Muscle of back (tissue), 13 donors: ENCODE measurements at places on chromosomes 11 and 22. TPM values are rescaled to one million over a fixed set of nuclear protein-coding genes. Genes with fewer than 3 reads are reported as not detected.

DNA sequence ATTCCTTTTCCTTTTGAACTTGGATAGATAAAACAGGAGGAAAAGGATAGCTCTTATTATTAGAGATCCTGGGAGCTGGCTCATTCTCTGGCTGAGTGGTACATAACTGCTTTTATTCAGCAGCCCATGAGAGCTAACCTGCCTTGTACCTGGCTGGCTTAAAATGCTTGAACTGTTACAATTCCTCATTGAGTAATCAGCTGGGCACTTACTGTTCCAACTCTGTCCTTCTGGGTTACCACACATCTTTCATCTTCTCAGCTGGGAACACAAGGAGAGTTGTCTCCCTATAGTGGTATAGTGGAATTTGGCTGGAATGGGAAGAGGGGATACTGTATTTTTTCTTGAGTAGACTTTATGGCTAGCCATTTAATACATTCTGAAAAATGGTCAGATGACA lies 39.8 kb upstream of the SPTBN2 start:
- no peak for DNase-seq

- no peak for DNase-seq
These were observed 20.8 kb downstream of the CSNK2A3 start for GRCh38 chr11:11332141-11332710.

- DNase-seq: no peak
These were observed 1304.6 kb downstream of the BRD1 start for GRCh38 chr22:48523091-48523490.

- no peak for DNase-seq
These were observed 47.9 kb upstream of the DDI1 start for GRCh38 chr11:103988595-103988969.

DNA sequence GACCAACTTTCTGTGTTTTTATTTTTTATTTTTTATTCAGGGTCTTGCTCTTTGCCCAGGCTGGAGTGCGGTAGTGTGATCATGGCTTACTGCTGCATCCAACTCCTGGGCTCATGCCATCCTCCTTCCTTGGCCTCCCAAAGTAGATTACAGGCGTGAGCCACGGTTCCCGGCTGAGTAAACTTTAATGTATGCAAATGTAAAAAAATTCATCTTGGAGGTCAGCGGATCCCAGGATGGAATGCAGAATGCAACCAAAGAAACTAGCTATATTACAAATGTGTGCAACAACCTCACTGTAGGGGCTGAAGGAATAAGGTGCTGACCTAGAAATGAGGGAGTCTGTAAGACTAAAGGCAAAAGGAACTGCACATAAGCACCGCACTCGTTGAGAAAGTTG lies 6.2 kb upstream of the CDK2AP2 start:
- DNase-seq: no peak

DNA sequence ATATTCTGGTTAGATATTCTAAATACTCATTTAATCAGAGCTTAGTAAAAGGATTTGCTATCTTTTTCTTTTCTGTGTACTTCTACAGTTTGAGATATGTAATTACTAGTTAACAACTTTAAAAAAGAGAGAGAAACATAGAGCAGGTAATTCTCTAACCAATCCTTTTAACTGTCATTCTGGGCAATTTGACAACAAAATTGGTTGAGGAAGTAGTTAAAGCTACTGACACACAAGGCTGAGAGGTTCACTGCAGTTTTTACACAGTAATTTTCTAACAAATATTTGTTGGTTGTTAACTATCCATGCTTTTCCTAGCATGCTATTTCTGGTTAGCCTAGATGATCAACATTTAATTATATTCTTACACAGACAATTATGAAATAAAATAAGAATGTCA lies 3.6 kb downstream of the SOX6 start:
- no peak for DNase-seq

DNA sequence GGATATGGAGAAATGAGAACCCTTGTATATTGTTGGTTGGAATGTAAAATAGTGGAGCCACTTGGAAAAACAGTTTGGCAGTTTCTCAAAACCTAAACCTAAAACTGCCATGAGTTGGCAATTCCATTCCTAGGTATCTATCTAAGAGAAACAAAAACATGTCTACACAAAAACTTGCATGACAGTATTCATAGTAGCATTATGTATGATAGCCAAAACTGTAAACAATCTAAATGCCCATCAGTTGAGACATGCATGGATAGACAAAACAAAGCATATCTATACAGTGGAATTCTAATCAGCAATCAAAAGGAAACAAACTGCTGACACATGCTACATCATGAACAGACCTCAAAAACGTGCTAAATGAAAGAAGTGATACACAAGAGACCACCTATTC lies 34.9 kb downstream of the TRAF6 start:
- no peak for DNase-seq

DNA sequence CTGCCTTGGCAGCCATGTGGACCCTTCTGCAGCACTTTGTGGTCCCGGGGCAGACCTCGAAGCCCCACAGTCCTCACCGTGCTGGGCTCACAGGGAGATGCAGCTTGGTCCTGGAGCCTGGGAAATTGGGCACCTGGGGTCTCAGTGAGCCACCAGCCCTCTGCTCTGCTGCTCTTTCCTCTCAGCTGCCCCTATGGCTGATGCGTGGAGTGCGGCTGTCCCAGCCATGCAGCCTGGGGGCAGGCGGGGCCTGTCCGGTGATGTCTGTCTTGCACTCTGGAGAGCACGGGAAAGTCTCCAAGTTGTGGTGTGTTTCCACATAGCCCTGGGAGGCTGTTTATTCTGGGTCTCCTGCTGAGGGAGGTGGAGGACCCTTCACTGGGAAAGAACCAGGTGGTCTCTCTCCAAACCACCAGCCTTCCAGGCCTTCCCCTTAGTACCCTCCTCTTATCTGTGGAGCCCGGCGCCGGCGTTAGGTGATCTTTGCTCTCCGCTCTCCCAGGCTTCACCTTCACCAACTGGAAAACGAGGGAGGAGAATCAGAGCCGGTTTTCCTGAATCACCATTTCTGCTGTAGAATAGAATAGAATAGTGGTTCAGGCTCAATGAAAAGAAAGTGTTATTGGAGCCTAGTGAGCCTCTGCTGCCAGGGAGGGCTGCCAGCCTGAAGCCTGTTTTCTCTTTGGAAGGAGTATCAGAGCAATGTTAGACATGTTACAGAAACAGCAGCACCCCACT lies 41.2 kb upstream of the GRAMD4 start:
- peak; percentile 58 for DNase-seq

DNA sequence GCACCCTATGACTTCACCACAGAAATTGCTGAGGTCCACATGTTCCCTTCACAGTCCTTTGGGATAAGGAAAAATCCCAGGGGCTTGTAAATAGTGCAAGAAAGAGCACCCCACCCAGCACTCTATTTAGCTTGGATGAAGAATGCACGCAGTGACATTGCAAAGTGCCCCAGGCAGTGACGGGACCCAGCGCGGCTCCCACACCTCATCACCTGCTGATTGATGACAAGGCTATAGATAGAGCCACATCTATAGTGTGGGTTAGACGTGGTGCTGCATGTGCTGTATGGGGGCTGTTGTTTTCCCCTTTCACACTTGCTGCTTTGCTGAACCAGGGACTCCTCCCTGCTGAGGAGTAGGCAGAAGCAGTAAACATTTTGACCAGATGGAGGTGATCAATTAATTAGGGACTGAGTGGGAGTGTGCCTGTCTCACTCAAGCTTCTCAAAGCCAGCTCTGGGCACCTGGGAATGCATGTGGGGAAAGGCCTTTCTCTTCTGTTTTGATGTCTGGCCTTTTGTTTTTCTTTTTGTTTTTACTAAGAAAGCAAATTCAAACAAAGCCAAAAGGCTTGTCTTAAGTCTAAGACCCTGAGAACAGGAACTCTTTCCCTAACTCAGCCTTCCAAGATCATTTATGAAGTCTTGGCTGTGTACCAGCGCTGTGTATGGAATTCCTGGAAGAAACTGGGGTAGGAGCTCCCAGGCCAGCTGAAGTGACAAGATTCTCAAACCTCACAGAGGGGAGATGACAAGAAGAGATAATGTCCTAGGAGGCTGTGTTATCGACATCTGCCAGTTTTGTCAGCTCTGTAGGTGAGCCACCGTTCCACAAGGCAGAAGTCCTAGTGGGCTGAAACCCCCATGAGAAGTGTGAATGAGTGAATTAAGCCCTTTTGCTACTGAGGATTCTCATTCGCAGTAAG lies 219.7 kb downstream of the BARX2 start:
- DNase-seq: peak; percentile 18

DNA sequence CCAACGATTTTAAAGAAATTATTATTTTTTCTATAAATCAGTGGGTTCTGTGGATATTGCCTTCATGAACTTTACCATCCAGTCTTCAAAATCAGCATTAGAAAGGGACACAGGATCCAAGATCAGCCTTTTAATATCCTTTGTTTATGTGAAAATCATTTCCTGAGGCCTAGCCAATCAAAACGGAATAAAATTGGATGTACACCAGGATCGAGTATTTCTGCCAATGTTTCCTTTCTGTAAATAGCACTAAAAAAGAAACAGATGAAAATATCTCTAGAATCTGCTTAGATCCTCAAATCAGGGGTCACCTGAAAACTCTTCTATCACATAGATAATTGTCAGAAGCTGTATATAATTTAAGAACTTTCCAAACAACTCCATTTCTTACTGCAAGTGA lies 1598.5 kb downstream of the LRRC4C start:
- DNase-seq: peak; percentile 5

DNA sequence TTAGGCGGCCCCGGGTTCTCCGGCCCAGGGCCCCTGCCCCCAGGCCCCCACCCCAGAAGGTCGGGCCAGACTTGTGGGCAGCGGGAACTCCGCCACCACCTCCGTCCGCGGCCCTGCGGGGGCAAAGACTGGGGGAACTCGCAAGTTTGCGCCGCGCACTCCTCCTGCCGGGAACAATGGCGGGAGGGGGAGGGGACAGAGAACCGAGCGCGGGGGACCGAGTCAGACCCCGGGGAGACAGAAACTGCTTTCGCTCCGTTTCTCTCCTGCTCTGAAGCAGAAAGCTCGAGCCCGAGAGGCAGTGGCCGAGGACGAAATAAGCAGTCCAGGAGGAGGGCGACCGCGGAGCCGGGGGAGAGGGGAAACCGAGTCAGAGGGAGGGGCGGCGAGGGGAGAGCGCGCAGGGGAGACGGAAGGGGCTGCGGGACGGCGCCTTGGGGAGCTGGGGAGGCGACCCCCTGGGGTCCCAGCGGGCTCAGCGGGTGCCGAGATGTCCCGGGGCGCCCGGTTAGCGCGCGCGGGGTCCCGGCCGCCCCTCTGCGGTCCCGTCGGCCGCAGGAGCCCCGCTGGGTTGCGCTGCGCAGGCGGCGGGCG lies 555 bp downstream of the TP53I11 start:
- no peak for DNase-seq

- no peak for DNase-seq
These were observed 10.6 kb downstream of the LIMK2 start for GRCh38 chr22:31222736-31223135.

DNA sequence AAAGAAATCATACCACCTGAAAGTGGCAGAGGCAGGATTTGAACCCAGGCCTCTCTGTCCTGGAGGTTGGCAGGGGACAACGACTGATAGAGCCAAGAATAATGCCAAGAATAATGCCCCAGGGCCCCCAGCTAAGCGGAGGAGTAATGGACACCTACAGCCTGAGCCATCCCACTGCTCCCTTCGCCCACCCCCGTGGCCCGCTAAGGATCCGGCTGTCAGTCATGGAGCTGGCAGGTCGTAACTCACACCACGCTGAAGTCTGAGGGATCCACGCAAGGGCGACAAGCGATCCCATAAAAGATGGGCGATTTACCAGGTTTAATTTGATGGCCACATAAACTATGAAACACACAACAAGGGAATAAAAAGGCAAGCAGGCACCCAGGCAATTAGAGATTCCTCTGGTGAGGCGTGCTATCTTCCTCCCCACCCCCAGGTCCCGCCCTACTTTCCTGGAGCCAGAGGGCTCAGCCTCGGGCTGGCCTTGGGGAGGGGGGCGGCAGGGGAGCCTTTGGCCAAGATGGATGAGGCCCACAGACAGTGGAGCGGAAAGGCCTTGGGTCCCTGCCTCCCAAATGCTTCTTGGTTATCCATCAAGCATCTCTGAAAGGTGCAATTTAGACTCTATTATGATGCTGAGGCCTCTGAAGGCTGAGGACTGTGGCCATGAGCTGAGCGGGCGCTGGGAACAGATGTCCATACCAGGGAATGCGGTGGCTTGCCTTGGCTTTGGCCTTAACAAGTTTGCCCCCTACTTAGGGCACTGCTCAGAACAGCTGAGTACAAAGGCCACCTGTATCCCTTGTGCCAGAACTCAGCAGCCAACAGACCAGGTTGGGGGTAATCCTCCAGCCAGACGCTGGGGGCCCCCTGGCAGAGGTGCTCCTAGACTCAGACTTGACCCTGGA lies 55.2 kb downstream of the MACROD1 start:
- no peak for DNase-seq

- DNase-seq: peak; percentile 81
These were observed 19.5 kb downstream of the BLID start for GRCh38 chr11:122096272-122097112.

DNA sequence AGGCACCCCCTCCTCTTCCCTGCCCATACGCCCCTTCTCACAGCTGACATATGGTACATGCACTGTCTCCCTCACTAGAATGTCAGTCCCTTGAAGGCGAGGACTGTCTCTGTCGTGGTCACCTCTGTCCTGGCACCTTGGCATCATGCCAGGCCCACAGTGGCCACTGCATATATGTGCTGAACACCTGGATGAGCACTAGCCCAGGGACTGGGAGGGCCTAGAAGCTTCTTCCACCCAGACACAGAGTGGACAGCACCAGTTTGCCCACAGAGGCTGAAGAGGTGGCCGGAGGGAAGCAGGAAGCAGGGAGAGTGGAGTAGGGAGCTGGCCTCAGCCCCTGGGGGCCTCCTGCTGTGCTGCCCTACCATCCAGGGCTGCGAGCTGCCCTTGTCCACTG lies 28.6 kb downstream of the VPS37C start:
- DNase-seq: no peak

DNA sequence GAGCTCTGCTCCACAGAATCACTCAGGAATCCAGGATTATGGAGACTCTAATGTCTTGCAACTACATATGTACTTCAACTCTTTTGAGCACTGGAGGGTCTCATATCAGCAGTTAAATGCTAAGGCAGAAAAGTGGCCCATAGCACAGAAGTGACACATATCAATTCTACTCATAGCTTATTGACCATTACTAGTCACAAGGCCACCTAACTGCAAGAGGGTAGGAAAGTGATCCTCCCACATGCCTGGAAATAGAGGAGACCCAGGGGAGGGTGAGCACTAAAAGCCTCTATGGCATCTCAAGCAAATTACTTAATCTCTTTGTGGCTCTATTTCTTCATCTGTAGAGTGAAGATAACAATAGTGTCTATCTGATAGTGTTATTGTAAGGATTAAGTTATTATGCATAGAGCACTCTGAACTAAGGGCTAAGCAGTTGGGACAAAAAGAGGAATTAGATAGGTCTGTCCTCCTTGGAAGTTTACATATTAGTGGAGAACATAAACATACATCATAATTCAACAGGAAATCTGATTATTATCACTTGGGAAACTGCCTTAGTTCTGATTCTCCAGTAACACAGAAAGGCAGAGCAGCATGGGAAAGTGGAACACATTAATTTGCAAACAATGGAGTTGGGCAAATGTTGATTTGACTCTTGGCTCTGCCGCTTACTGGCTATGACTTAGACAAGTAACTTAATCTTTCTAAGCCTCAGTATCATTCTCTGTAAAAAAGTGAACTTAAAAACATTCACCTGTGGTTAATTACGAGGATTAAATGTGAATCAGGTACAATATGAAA lies 25.1 kb upstream of the USP47 start:
- no peak for DNase-seq

GRCh38 chr11:27390318-27391295 lies 27.6 kb upstream of the CCDC34 start:
- DNase-seq: no peak

- no peak for DNase-seq
These were observed 20.4 kb upstream of the SCUBE1 start for GRCh38 chr22:43363315-43364168.

GRCh38 chr11:16603890-16604793 lies 134.3 kb upstream of the C11orf58 start:
- DNase-seq: peak; percentile 58

The CABP4 gene
- polyA plus RNA-seq: 0.26 TPM

The RAG2 gene
- 0.37 TPM for polyA plus RNA-seq

The SCUBE2 gene
- polyA plus RNA-seq: 35.4 TPM
